Right lobe of liver (tissue), 6 donors: ENCODE measurements at places on chromosomes 5 and 9. TPM values are rescaled to one million over a fixed set of nuclear protein-coding genes. Genes with fewer than 3 reads are reported as not detected.

DNA sequence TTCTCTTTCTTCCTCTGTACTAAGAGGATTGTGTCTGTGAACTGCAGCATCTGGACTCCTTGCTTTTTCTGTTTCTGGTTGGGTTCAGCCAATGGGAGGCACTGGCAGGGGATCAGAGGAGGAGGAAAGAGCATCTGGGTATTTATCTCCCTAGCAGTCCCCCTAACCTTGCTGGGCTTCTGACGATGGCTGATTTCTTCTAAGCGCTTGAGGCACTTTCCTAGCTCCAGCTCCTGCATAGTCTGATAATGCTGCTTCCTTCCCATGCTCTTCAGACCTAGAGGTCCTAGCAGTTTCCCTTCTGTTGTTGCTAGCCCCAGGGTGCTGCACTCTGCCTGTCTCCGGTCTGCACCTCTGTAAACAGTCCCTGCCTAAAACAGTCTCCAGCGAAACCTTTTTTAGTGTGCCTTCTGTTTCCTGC, 225.1 kb downstream of the PDZD2 start:
- DNase-seq: no peak
- H3K4me3 ChIP-seq: no peak overlapping the region
- H3K27ac ChIP-seq: no peak overlapping the region
- H3K4me1 ChIP-seq: no peaks in the 10 kb centered on the region
- no peaks in the 10 kb centered on the region for H3K36me3 ChIP-seq

DNA sequence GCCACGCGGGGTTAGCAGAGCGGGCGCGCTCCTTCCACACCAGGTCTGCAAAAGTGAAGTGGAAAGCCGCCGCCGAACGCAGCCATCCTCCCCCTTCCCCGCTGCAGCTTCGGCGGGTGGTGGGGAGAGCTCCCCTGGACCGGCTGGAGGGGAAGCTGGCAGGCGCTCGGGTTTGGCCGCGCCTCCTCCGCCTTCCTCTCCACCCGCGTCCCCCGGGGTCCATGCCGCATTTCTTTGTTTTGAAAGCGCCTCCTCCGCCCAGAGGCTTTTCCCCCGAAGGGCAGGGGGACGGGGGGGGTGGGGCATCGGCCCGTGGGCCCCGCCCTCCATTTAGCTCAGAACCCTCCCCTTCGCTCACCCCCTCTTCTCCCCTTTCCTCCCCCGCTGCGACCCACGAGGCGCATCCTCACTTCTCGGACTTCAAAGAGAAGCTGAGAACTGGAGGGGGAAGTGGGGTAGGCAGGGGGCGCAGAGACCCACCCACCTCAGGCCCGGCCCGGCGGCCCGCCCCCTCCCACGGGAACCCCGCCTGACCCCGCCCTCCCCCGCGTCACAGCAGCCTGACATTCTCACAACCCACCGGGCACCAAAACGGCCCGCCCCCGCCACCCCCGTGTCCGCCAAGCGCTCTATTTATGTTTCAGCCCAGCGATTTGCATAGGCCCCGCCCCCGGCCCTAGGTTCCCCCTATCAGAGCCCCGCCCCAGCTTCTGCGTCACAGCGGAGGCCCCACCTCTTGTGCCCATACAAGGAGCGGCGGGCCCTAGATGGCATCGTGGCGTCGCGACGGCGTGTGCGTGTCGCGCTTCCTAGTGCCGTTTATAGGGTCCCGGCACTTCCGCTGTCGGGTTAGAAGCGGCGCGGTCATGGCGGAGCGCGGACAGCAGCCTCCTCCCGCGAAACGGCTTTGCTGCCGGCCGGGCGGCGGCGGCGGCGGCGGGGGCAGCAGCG, at the start of gene ZSWIM6:
TSS of gene ZSWIM6 (plus strand) at position 852 of the 951 bp plus-strand sequence. CDS start at position 867, 15 bp downstream.
- peak within 1 kb of the TSS; percentile 98 for H3K4me3 ChIP-seq
- H3K27me3 ChIP-seq: no peaks in the 10 kb centered on the region
- no peaks in the 10 kb centered on the region for H3K36me3 ChIP-seq
- no peaks in the 10 kb centered on the region for H3K4me1 ChIP-seq

GRCh38 chr9:77927265-77927664, 104.3 kb downstream of the GNAQ start:
- no peak for DNase-seq
- no peak overlapping the region for H3K4me3 ChIP-seq
- no peaks in the 10 kb centered on the region for H3K4me1 ChIP-seq
- no peaks in the 10 kb centered on the region for H3K27me3 ChIP-seq
- H3K27ac ChIP-seq: no peak overlapping the region

DNA sequence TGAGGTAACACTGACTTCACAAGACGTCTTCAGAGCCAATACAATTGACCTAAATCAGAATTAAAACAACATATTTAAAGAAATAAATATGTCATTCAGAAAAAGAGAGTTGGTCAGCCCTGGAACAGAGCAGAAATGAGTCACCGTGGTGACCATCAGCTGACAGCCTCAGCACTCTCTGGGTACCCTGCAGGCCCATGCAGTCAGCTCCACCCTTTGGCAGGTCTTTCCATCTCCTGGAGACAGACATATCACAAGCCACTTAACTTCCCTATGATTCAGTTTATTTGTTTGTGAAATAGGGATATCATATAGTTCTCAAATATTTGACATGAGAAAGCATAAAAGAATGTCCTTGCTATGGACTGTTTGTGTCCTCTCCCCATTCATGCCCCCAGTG, 151.6 kb upstream of the MEF2C start:
- no peaks in the 10 kb centered on the region for H3K4me1 ChIP-seq
- no peak for DNase-seq
- no peaks in the 10 kb centered on the region for H3K36me3 ChIP-seq
- H3K4me3 ChIP-seq: no peak overlapping the region

GRCh38 chr5:180809403-180810209, 7.0 kb upstream of the MGAT1 start:
- H3K27me3 ChIP-seq: no peaks in the 10 kb centered on the region
- no peaks in the 10 kb centered on the region for H3K36me3 ChIP-seq

DNA sequence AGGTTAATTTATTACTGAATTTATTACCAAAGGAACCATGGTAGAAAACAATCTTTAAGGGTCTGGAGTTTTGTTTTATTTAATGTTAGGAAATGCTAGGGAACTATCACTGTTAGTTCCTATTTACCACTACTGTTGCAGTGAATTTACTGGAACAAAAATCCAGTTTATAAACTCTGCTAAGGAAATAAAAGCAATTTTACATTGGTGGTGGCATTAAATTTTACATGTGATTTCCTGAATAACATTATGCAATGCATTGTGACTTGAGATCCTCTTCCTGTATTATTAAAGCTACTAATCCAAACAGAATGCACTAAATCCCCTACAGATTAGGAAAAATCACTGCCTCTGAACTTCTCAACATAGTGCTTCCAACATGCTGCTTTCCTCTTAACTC, 599.5 kb upstream of the PTGER4 start:
- H3K4me1 ChIP-seq: no peaks in the 10 kb centered on the region
- H3K27me3 ChIP-seq: peaks cover 4% of the 10 kb centered on the region
- DNase-seq: no peak
- no peaks in the 10 kb centered on the region for H3K36me3 ChIP-seq
- H3K4me3 ChIP-seq: no peak overlapping the region

DNA sequence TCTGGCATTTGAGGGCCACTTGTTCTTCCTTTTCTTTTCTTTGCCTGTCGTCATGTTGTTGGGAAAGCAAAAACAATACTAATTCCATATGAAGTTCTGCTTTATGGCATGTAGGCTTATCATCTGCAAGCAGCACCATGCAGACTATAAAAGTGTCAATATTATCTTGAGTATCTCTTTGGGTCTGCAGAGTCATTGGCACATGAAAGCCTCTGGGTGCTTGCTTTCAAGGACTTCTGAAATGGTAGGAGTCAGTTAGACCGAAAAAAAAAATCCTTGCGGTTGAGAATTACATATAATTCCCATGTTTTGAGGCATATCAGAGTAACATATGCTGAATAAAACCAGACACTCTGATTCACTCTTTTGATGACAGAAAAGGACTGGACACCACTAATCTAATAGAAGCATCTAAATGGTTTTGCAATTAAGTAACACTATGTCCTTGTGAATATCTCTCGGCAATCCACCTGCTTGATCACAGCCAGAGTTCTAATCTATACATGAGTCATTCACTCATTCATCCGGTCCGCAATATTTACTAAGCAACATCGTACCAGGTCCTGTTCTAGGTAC, 44.4 kb downstream of the GNAQ start:
- H3K27ac ChIP-seq: no peak overlapping the region
- H3K4me1 ChIP-seq: peaks cover 30% of the 10 kb centered on the region
- H3K4me3 ChIP-seq: no peak overlapping the region
- H3K27me3 ChIP-seq: no peaks in the 10 kb centered on the region
- no peak for DNase-seq

DNA sequence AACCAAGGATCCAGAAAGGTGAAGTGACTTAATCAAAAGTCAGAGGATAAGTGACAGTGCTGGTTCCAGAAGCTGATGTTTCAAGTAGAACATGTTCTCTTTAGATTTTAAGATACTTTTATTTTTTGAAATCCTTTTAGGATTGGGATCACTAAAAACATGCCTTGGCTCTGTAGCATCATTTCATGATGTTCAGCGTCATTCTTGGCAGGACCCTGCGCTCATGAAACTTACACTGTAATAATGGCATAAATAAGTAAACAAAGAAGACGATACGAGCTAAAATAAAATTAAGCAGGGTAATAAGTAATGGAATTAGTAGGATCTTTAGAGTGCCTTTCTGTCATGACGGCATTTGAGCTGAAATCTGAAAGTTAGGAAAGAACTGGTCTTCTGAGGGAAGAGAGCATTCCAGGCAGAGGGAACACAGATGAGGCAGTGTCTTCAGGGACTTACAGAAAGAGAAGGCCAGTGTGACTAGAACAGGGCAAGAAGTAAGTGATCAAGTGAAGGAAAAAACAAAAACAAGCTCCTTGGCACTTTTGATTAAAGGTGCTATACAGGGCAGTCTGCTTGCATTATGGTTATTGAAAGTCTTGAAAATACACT, 19.9 kb downstream of the CTNNA1 start:
- H3K4me1 ChIP-seq: peaks cover 4% of the 10 kb centered on the region
- no peaks in the 10 kb centered on the region for H3K27me3 ChIP-seq
- no peak for DNase-seq
- no peak overlapping the region for H3K4me3 ChIP-seq

GRCh38 chr9:11328326-11328725, 715.5 kb upstream of the PTPRD start:
- no peaks in the 10 kb centered on the region for H3K4me1 ChIP-seq
- H3K4me3 ChIP-seq: no peak overlapping the region
- no peak for DNase-seq
- no peaks in the 10 kb centered on the region for H3K27me3 ChIP-seq
- no peak overlapping the region for H3K27ac ChIP-seq

GRCh38 chr5:72486371-72486770, 20.8 kb downstream of the ZNF366 start:
- H3K27me3 ChIP-seq: no peaks in the 10 kb centered on the region
- DNase-seq: no peak
- no peak overlapping the region for H3K27ac ChIP-seq
- H3K4me3 ChIP-seq: no peak overlapping the region
- no peaks in the 10 kb centered on the region for H3K36me3 ChIP-seq
- no peaks in the 10 kb centered on the region for H3K4me1 ChIP-seq

GRCh38 chr9:15176836-15177235, 130.2 kb downstream of the TTC39B start:
- H3K36me3 ChIP-seq: peaks cover 3% of the 10 kb centered on the region
- no peak overlapping the region for H3K27ac ChIP-seq
- H3K4me3 ChIP-seq: no peak overlapping the region
- H3K4me1 ChIP-seq: no peaks in the 10 kb centered on the region
- H3K27me3 ChIP-seq: no peaks in the 10 kb centered on the region

- DNase-seq: no peak
- no peaks in the 10 kb centered on the region for H3K36me3 ChIP-seq
- H3K27ac ChIP-seq: no peak overlapping the region
- no peak overlapping the region for H3K4me3 ChIP-seq
- H3K4me1 ChIP-seq: peaks cover 17% of the 10 kb centered on the region
- H3K27me3 ChIP-seq: no peaks in the 10 kb centered on the region
Observed at GRCh38 chr9:117718701-117719100, 14.5 kb downstream of the TLR4 start.

DNA sequence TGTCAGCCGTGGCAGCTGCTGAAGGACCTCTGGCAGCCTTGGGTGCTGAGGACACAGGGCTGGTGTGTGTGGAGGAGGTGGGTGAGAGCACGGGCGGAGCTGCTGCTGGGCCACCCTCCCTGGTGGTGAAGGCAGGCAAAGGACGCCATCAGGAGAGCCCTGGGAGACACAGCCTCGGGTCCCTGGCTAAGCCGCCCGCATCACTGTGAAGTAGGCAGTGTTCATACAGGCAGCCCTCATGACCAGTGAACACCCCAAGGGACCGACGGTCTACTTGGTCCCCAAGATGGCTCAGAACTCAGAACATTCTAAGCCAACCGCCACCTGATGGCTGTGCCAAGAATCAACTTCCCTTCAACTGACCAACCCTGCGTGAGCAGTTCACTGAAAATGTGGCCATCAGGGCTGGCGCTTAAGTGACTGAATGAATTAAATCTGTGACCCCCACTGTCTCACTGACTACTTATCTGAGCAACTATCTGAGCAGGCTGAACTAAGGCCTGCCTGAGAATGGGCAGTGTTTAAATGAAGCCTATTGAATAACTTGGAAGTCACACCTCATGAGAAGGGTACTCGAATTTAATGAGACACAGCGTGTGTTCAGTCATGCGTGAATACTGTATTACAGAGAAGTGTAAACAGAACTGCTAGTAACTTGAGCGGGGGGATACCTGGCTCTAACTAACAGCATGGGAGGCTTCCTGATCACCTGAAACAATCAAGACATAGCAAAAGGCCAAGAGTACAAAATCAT, 54.7 kb upstream of the SIMC1 start:
- H3K4me1 ChIP-seq: no peaks in the 10 kb centered on the region
- DNase-seq: no peak
- no peak overlapping the region for H3K4me3 ChIP-seq
- H3K36me3 ChIP-seq: no peaks in the 10 kb centered on the region

- no peaks in the 10 kb centered on the region for H3K4me1 ChIP-seq
- no peak for DNase-seq
- H3K36me3 ChIP-seq: no peaks in the 10 kb centered on the region
- no peak overlapping the region for H3K27ac ChIP-seq
Observed at GRCh38 chr5:10124287-10124686, 125.4 kb downstream of the ATPSCKMT start.

DNA sequence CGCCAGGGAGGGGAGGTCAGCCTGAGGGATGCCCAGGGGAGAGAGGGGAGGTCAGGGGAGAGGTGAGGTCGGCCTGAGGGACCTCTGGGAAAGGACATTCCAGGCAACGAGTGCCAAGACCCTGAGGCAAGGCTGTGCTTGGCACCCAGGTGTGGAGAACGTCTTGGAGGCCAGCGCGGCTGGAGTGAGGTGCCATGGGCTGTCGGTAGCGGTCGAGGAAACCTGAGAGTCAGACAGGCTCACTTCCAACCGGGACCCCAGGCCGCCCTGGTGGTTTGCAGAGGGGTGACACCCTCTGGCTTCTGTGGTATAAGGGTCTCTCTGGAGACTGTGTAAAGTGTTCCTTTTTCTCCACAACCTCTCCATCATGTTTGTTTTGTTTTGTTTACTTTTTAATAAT, 82.9 kb downstream of the CACNA1B start:
- H3K27ac ChIP-seq: no peak overlapping the region
- H3K4me1 ChIP-seq: no peaks in the 10 kb centered on the region
- no peaks in the 10 kb centered on the region for H3K27me3 ChIP-seq
- no peak overlapping the region for H3K4me3 ChIP-seq
- H3K36me3 ChIP-seq: no peaks in the 10 kb centered on the region

RAB3C gene
- total RNA-seq: 0.47 TPM

ARID3C gene
- 1.7 TPM for total RNA-seq

MYOT gene
- total RNA-seq: 0.53 TPM
